ENCODE measurements at places on chromosomes 4 and X. TPM values are rescaled to one million over a fixed set of nuclear protein-coding genes. Genes with fewer than 3 reads are reported as not detected.

MAGEA12 gene
- polyA plus RNA-seq, result not detected

ACE2 gene
- polyA plus RNA-seq, result 58.8 TPM

NHSL2 gene
- 10.1 TPM for polyA plus RNA-seq

SH2D1A gene
- 0.14 TPM for polyA plus RNA-seq

CENPE gene
- 16.2 TPM for polyA plus RNA-seq

FANCB gene
- polyA plus RNA-seq, result 3.4 TPM

SRPK3 gene
- polyA plus RNA-seq, result 2.1 TPM
